Subcutaneous adipose tissue (tissue), 4 donors: ENCODE measurements at places on chromosomes 7 and 10. TPM values are rescaled to one million over a fixed set of nuclear protein-coding genes. Genes with fewer than 3 reads are reported as not detected.

Gene DLX5
- 0.66 TPM for total RNA-seq

Gene SLC16A9
- 0.22 TPM for total RNA-seq

Gene DNAJC2
- total RNA-seq: 30.5 TPM

Gene A1CF
- total RNA-seq: not detected

Gene FXYD4
- total RNA-seq: not detected

Gene ALOX5
- total RNA-seq: 33.9 TPM

Gene DDC
- total RNA-seq: not detected

Gene TMEM176A
- 20.3 TPM for total RNA-seq

Gene COA1
- 64.0 TPM for total RNA-seq

Gene CALHM3
- not detected for total RNA-seq

Gene HKDC1
- not detected for total RNA-seq
